ENCODE measurements at places on chromosomes 2 and 18.

DNA sequence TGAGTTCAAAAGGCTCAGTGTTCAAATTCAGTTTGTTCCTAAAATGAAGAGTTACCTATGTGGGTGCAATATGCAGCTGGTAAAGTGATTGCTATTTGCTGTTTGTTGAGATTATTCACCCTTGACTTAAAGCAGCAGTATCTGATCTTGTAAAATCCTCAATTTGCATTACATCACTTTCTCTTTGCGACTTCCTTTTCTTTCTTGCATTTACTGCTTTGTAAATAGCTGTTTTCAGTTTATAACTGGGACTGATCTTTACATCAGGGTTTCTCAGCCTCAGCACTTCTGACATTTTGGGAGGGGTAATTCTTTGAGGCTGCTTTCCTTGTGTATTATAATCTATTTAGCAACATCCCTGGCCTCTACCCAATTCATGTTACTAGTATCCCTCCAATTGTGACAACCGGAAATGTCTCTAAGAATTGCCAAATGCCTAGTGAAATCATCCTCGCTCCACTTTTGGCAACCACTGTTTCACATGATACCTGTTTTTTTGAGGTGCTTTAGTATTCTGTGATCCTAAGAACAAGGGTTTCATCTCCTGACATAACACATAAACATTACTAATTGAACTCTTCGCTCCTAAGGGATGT lies 12.1 kb upstream of the ERCC3 start:
- H3K36me3 ChIP-seq = peaks cover 5% of the 10 kb centered on the region
- no peak overlapping the region for H3K27ac ChIP-seq
- H3K27me3 ChIP-seq = no peaks in the 10 kb centered on the region
- no peaks in the 10 kb centered on the region for H3K4me1 ChIP-seq
- DNase-seq = no peak

DNA sequence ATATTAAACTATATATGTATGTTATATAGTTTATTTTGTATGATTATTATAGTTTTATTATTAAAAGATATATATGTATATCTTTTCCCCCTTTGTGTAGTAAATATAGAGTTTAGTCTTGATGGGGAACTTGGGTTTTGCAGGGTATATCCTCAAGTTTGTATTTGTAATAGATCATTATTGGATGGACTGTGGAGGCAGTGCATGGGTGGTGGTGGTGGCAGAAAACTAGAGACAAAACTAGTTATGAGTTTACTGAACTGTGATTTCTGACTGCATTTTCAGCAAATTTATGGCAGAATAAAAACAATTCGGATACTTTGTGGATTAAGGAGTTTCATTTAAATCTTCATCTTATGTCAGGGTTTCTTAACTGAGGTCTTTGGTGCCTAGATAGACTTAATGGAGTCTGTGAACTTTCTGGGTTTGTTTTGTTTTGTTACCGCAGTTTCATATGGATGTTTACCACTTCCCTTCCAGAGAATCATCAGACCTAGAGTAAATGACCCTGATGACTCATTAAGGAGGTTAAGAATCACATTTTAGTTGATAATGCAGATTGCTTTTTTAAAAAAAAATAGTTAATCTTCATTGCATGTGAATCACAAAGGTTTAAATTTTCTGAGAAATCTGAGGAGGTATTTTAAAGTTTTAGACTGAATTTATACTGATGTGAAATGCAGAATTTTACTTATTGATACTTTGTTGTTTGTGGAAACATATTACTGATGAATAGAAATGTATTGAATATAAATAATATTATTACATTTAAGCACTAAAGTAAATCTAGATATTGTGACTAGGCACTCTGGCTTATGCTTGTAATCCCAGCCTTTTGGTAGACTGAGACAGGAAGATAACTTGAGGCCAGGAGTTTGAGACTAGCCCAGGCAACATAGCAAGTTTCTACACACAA lies 14.5 kb downstream of the EPC2 start:
- H3K4me1 ChIP-seq = peaks cover 66% of the 10 kb centered on the region
- H3K27ac ChIP-seq = peak overlapping the region; percentile 18
- peak overlapping the region; percentile 25 for H3K4me3 ChIP-seq
- H3K27me3 ChIP-seq = no peaks in the 10 kb centered on the region

DNA sequence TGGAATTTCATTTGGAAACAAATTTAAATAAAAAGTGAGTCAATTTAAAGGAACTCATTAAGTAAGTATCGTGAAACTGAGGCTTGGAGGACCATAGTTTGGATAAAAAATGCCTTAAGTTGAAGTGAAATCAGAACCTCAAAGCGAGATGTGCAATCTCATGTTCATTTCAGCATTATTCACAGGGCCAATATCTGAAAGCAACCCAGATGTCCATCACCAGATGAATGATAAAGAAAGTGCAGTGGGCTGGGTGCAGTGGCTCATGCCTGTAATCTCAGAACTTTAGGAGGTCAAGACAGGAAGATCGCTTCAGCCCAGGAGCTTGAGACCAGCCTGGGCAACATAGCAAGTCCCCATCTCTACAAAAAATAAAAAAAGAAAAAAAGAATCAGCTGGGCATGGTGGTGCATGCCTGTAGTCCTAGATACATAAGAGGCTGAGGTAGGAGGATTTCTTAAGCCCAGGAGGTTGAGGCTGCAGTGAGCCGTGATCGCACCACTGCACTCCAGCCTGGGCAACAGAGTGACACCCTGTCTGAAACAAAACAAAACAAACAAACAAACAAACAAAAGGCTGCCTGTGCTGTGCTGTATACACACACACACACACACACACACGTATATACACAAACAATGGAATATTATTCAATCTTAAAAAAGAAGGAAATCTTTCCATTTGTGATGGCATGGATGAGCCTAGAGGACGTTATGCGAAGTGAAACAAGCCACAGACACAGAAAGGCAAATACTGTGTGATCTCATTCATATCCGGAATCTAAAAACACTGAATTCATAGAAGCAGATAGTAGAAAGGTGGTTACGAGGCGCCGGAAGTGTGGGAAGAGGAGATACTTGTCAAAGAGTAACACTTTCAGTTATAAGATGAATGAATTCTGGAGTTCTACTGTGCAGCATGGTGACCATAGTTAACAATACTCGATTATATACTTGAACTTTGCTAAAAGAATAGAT lies 14.5 kb downstream of the SH3RF3 start:
- no peaks in the 10 kb centered on the region for H3K36me3 ChIP-seq
- peak; percentile 14 for DNase-seq
- H3K27me3 ChIP-seq = no peaks in the 10 kb centered on the region
- H3K4me1 ChIP-seq = peaks cover 34% of the 10 kb centered on the region
- H3K4me3 ChIP-seq = no peak overlapping the region
- no peak overlapping the region for H3K27ac ChIP-seq

DNA sequence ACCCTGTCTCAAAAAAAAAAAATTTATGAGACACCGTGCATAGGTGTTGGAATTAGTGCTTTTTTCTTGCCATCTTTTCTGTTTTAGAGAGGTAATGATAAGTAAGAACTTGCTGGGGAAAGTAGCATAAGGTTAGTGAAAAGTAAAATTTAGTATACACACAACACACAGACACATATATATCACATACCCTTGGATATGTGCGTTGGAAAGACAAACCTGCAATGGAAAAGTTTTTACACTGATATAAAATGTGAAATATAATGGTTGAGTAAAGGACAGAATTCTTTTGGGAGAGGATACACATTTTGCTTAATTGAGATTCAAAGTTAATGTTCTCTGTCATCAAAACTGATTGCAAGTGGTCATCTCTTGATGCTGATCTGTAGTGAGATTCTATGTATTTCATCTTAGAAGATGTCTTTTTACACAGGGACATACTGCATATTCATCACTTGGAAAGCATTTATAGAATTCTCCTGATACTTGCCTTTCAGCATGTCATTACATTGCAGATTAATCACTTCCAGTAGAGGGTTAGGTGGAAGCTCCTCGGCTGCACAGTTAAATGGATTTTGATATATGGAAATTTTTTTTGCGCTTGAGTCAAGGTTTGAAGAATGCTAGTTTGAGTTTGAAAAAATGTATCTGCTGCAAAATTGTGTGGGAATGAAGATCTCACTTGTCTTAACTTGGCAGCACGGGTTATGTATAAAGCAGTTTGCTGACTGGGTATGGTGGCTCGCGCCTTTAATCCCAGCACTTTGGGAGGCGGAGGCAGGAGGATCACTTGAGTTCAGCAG lies 13.5 kb downstream of the PPP1CB start:
- peak overlapping the region; percentile 14 for H3K27ac ChIP-seq
- H3K4me3 ChIP-seq = no peak overlapping the region
- no peaks in the 10 kb centered on the region for H3K27me3 ChIP-seq
- H3K4me1 ChIP-seq = peaks cover 72% of the 10 kb centered on the region
- peaks cover 39% of the 10 kb centered on the region for H3K36me3 ChIP-seq
- DNase-seq = no peak

DNA sequence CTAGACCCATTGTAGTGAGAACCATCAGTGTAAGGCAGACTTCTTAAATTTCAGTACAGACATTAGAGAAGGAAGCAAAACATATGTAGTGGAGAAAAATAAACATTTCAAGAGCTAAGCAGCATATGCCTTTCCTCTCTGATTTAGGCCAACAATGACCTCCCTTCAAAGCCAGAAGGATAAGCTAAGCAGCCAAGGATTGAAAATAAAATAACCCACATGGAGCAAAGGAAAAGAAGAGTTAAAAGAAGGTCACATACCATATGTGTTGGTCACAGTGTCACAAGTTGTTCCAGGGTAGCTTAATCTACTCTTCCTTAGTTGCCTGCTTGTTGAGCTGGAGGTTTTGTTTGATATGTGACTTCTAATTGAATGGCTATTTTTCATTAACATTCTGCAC lies 15.6 kb upstream of the LAMA1 start:
- no peaks in the 10 kb centered on the region for H3K27me3 ChIP-seq
- H3K4me3 ChIP-seq = no peak overlapping the region
- no peak overlapping the region for H3K27ac ChIP-seq
- H3K36me3 ChIP-seq = no peaks in the 10 kb centered on the region
- H3K4me1 ChIP-seq = no peaks in the 10 kb centered on the region

GRCh38 chr2:62663920-62664795 lies 41.4 kb upstream of the EHBP1 start:
- no peak overlapping the region for H3K27ac ChIP-seq
- no peaks in the 10 kb centered on the region for H3K36me3 ChIP-seq
- no peak overlapping the region for H3K4me3 ChIP-seq
- no peaks in the 10 kb centered on the region for H3K27me3 ChIP-seq

DNA sequence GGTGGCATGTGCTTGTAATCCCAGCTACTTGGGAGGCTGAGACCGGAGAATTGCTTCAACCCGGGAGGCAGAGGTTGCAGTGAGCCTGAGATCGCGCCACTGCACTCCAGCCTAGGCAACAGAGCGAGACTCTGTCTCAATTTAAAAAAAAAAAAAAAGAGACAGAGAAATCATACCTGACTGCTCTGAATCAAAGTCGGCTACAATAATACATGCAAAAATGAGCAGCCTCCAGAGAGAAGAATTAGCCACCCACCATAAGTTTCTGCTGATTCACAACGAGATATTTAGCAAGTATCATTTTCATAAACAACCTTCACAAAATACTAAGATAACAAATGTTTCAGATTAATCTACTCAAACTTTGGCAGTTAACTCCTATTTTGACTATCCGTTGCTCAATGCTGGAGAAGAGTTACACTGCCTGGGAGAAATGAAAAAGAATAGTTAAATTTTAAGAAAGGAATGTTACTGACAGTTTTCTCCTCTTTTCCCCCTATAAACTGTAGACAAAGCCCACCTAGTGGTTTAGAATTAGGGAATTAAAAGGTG lies 1.5 kb downstream of the OSBPL1A start:
- no peak overlapping the region for H3K27ac ChIP-seq
- H3K27me3 ChIP-seq = peaks cover 38% of the 10 kb centered on the region
- peaks cover 17% of the 10 kb centered on the region for H3K4me1 ChIP-seq
- H3K36me3 ChIP-seq = no peaks in the 10 kb centered on the region

DNA sequence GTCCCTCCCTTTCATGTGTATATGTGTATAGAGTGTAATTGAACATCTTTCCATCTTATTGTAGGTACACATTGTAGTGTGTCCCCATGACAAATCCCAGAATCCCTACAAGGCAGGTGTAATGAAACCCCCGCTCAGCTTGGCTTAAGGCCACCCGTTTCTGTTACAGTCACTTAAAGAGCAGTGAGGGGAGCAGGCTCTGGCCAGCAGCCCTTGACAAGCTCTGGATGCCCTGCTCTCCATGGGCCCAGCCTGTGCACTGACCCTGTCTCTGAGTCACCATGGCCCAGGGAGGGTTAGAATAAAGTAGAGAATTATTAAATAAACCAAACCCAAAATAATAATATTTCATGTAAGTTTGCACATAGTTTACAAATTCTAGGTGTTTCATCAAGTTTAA lies 17.2 kb upstream of the MAL start:
- peaks cover 19% of the 10 kb centered on the region for H3K4me1 ChIP-seq
- H3K27me3 ChIP-seq = peaks cover 5% of the 10 kb centered on the region
- DNase-seq = no peak
- H3K36me3 ChIP-seq = no peaks in the 10 kb centered on the region

DNA sequence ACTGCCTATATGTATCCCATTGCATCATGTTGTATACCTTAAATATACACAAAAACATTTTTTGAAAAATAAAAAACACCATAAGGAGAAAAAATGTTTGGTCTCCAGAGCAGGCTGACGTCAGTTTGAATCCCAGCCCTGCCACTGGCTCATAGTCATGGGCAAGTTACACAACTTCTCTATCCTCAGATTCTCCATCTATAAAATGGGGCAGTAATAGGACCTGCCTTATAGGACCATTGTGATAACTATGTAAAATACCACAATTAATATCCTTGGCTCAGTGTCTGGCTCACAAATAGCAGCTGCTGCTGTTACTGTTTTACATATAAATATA lies 135.6 kb downstream of the SMAD7 start:
- H3K4me1 ChIP-seq = peaks cover 26% of the 10 kb centered on the region
- no peaks in the 10 kb centered on the region for H3K27me3 ChIP-seq
- H3K4me3 ChIP-seq = no peak overlapping the region
- no peaks in the 10 kb centered on the region for H3K36me3 ChIP-seq
- H3K27ac ChIP-seq = no peak overlapping the region

- H3K4me1 ChIP-seq = no peaks in the 10 kb centered on the region
- H3K4me3 ChIP-seq = no peak overlapping the region
- no peaks in the 10 kb centered on the region for H3K36me3 ChIP-seq
- no peak overlapping the region for H3K27ac ChIP-seq
Observed at GRCh38 chr2:77521548-77521891, 656 bp downstream of the LRRTM4 start.

DNA sequence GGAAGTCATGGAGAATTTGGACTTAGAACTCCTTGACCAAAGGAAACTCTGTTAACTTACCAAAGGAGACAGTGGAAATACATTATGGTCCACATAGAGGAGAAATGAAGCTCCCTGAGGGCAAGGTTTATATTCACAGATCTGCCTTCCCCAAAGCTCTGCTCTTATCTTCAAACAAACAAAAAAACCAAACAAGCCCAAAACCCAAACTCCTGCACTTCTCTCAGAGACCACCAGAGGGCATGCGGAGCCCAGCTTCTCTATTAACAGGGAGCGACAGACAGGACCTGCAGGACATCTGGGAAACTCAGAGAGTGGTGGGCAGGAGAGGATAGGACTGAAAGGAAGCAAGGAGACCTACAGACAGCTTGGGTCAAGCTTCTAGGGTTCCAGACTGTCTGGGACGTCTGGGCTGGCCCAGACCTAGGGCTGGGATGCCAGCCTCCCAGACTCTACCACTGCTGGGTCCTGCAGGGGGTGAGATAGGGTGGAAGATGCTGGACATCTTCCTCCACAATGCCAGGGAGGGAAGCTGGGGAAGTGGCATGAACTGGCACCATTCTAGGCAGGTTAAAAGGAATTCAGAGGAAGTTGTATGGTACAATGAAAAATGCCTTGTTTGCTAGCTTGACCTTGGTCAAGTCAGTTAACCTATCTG lies 4.0 kb upstream of the WNT10A start:
- no peak overlapping the region for H3K4me3 ChIP-seq
- no peak overlapping the region for H3K27ac ChIP-seq
- H3K4me1 ChIP-seq = peaks cover 43% of the 10 kb centered on the region
- H3K27me3 ChIP-seq = peaks cover 49% of the 10 kb centered on the region
